ENCODE measurements at places on chromosomes 3 and 15.
A peak's percentile ranks its signal among the peaks of the same experiment; 100 is the strongest.

- no peaks in the 10 kb centered on the region for H3K36me3 ChIP-seq
- H3K27me3 ChIP-seq: no peaks in the 10 kb centered on the region
- no peak overlapping the region for H3K27ac ChIP-seq
- no peak for DNase-seq
Measured at GRCh38 chr3:76724706-76725105, 315.2 kb upstream of the ROBO2 start.

GRCh38 chr3:114674036-114674435, 380.2 kb downstream of the TIGIT start:
- no peak overlapping the region for H3K27ac ChIP-seq
- no peak overlapping the region for H3K4me3 ChIP-seq
- no peaks in the 10 kb centered on the region for H3K4me1 ChIP-seq
- DNase-seq: no peak
- H3K36me3 ChIP-seq: no peaks in the 10 kb centered on the region

DNA sequence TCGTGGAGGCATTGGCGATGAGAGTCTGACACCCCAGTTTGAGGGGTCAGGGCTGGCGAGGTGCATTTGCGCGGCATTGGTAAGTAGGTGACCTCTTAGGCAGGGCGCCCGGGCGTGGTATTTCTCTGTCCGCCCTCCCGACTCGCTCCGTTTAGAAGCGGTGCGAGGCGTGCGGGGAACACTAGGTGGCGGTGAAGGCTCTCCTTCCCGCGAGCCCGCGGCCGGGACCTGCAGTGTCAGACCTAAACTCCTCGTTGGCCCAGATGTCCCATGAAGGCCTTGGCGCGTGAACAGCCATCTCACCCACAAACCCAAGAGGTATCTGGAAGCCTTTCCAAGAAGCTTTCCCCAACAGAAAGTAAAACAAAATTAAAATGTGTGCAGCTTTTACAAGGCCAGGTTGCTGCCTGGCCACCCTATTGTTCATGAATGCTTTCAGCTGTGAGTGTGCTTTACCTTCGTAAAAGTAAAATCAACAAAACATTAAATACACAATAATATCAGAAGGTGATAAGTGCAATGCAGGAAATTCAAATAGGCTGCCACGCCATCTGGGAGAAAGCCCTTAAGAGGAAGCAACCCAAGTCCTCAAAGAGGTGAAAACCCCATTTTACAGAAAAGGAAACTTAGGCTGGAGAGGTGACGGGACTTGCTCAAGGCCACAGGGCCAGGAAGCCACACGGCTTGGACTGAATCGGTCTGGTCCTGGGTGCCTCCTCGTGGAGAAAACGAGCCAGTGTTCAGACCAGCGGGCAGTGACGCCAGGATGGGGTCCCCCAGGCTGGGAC, 120.3 kb downstream of the ETFA start:
- peak; percentile 94 for DNase-seq
- no peaks in the 10 kb centered on the region for H3K27me3 ChIP-seq
- H3K36me3 ChIP-seq: no peaks in the 10 kb centered on the region
- no peaks in the 10 kb centered on the region for H3K4me1 ChIP-seq
- H3K4me3 ChIP-seq: no peak overlapping the region

GRCh38 chr3:133887803-133888703, 7.6 kb downstream of the RAB6B start:
- no peaks in the 10 kb centered on the region for H3K36me3 ChIP-seq
- no peak for DNase-seq

DNA sequence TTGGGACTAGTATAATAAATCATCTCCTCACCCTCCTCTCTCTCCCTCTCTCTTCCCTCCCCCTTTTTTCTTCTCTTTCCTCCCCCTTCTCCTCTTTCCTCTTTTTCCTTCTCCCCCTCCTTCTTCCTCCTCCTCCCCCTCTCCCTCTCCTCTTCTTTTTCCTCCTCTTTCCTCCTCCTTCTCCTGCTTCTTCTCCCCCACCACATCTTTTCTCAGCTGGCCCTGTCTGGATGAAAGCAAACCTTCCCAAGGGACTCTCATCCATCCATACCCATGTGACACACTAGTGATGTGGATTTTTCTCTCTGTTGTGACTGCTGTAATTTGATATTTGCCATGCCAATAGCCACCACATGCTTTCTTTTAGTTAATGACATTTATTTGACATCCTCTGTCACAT, 127.2 kb downstream of the EBLN2 start:
- no peak overlapping the region for H3K4me3 ChIP-seq
- no peaks in the 10 kb centered on the region for H3K27me3 ChIP-seq
- H3K4me1 ChIP-seq: no peaks in the 10 kb centered on the region
- DNase-seq: no peak

- no peak overlapping the region for H3K4me3 ChIP-seq
- H3K36me3 ChIP-seq: peaks cover 2% of the 10 kb centered on the region
- H3K4me1 ChIP-seq: peaks cover 1% of the 10 kb centered on the region
- no peaks in the 10 kb centered on the region for H3K27me3 ChIP-seq
- DNase-seq: no peak
Measured at GRCh38 chr3:146203776-146204175, 42.8 kb upstream of the PLOD2 start.

DNA sequence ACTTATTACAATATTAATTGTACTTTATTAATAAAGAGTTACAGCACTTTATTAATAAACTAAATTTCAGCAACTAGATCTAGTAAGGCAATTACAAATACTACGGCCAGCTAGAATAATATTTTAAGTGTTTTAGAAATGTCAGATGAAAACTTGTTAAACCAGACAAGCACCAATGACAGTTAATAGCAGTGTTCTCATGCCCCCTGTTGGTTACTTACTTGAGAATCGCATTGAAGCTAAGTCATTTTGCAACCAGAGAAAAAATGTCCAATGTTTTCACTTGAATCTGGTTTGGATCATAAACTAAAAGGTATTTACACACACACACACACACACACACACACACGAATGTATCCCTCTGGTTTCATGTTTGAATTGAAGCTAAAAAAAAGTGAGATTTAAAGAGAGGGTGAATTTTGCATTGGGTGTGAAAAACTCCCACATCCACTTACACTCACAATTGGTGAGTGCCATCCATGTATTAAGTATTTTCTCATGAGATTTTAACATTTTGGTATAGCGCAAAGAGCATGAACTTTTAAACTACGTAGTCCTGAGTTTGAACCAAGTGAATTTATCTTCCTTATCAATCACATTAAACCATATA, 347.7 kb downstream of the ZBBX start:
- H3K4me3 ChIP-seq: no peak overlapping the region
- H3K4me1 ChIP-seq: no peaks in the 10 kb centered on the region
- no peak overlapping the region for H3K27ac ChIP-seq
- H3K36me3 ChIP-seq: no peaks in the 10 kb centered on the region
- H3K27me3 ChIP-seq: no peaks in the 10 kb centered on the region
